ENCODE measurements at places on chromosomes 13 and 19. TPM values are rescaled to one million over a fixed set of nuclear protein-coding genes. Genes with fewer than 3 reads are reported as not detected.

Gene KLF16
- polyA plus RNA-seq, result 14.6 TPM

Gene ERICH4
- polyA plus RNA-seq, result 154 TPM

Gene KIR2DL4
- polyA plus RNA-seq, result not detected

Gene ATP4A
- polyA plus RNA-seq, result not detected

Gene SPINT2
- 263 TPM for polyA plus RNA-seq

DNA sequence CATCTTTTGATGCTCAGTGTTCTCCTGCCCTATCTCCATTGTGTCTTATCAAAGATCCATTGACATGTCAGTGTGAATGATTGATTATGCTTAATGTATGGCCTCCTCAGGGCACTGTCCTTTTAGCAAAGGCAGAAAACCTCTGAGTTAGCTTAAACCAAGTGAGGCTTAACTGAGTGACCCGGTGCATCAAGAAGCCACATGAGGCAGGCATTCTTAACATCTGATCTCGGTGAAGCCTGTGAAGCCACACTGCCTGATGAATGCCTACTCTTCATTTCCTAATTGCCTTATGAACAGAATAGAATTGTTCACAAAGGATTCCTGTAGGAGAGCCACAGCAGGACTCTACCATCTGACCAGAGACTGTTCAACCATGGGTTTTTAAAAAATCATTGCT, 168.1 kb upstream of the SOX21 start:
- no peak overlapping the region for H3K4me3 ChIP-seq
- DNase-seq, result no peak
- H3K27ac ChIP-seq, result no peak overlapping the region
- H3K27me3 ChIP-seq, result no peaks in the 10 kb centered on the region

- H3K27me3 ChIP-seq, result no peaks in the 10 kb centered on the region
- no peaks in the 10 kb centered on the region for H3K4me1 ChIP-seq
- H3K36me3 ChIP-seq, result no peaks in the 10 kb centered on the region
- no peak overlapping the region for H3K4me3 ChIP-seq
These were observed 15.9 kb downstream of the SLC6A16 start for GRCh38 chr19:49309087-49309486.

DNA sequence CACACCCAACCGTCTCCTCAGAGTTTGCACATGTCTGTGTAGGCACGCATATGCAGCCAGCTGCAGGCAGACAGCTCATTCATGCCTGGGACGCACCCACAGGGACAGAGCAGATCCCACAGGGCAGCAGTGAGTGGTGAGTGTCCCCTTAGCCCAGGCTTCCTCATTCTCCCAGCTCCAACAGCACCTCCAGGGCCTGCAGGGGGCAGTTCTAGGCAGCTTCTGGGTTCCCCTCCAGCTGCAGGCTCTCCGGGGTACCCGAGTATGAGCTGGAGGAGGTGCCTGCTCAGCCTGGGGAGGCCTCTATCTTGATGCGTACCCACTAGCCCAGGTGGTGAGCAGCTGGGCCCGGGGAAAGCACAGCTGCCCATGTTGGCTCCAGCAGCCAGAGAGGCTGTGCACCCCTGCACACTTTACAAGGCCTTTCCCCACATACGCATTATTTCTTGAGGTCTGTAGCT, 1.3 kb upstream of the SHANK1 start:
- no peak overlapping the region for H3K27ac ChIP-seq
- DNase-seq, result no peak
- no peak overlapping the region for H3K4me3 ChIP-seq
- no peaks in the 10 kb centered on the region for H3K4me1 ChIP-seq
- H3K27me3 ChIP-seq, result peaks cover 11% of the 10 kb centered on the region

DNA sequence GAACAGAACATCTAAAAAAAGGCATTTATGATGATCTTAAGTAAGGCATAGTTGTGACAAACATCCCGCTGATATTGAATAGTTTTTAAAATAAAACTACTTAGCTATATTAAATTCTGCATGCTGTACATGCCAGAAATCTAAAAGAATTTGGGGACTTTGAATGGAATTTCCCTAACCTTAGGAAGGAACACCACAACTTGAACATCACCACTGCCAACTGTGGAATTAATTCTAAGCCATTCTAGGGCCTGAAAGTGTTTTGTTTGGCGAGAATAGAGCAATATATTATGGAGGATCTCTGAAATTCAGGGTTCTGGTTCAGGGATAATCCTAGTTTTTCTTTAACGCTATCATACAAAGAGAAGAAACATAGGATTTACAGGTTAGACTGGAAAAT, 17.8 kb upstream of the LATS2 start:
- no peak overlapping the region for H3K27ac ChIP-seq
- no peak for DNase-seq
- H3K4me1 ChIP-seq, result no peaks in the 10 kb centered on the region
- no peak overlapping the region for H3K4me3 ChIP-seq
- no peaks in the 10 kb centered on the region for H3K36me3 ChIP-seq
